Common myeloid progenitor, CD34-positive (primary cell): ENCODE measurements at places on chromosomes 12 and 14.

GRCh38 chr12:88546853-88547252 lies 33.4 kb downstream of the KITLG start:
- H3K36me3 ChIP-seq = no peaks in the 10 kb centered on the region
- no peak for DNase-seq
- no peaks in the 10 kb centered on the region for H3K4me1 ChIP-seq
- no peaks in the 10 kb centered on the region for H3K27me3 ChIP-seq

DNA sequence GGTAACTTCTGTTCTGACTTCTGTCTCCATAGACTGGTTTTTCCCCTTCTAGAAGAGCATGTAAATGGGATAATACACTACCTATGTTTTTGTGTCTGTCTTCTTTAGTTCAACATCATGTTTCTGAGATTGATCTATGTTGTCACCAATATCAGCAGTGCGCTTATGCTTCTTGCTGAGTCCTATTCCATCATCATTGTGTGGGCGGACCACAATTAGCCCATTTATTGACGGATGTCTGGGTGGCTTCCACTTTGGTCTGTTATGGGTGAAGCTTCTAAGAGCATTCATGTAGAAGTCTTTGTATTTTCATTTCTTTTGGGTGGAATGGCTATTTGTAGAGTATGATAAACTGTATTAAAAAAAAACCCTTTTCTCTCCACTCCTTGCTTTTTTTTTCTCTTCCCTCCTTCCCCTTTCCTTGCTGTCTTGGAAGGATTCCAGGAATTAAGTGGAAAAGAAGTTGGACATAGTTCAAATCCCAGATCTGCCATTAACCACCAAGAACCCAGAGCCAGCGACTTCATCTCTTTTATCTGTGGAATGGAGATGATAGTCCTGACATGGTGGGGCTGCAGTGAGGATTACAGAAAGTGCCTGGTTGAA lies 7.0 kb upstream of the SERPINA1 start:
- H3K36me3 ChIP-seq = no peaks in the 10 kb centered on the region
- H3K4me3 ChIP-seq = no peak overlapping the region
- H3K4me1 ChIP-seq = peaks cover 43% of the 10 kb centered on the region
- DNase-seq = no peak
- no peaks in the 10 kb centered on the region for H3K27me3 ChIP-seq
- no peak overlapping the region for H3K27ac ChIP-seq

DNA sequence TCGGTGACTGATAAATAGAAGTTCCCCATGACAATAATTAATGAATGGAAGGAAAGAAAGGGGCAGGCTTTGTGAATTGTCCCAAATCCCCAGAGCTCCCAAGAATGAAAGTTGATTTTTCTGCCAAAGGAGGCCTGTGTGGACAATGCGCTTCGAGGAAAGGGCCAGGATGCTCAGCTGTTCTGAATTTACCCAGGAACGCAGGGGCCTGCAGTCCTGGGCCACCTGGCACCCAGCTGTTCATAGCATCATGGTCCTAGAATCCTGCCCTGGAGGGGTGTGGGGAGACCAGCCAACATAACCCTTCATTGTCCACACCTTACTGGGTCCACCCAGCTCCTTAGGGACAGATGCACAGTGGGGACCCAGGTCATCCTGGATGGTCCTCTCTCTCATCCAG lies 587.5 kb downstream of the BCL11B start:
- no peak overlapping the region for H3K4me3 ChIP-seq
- no peaks in the 10 kb centered on the region for H3K27me3 ChIP-seq
- H3K4me1 ChIP-seq = no peaks in the 10 kb centered on the region
- no peaks in the 10 kb centered on the region for H3K36me3 ChIP-seq

DNA sequence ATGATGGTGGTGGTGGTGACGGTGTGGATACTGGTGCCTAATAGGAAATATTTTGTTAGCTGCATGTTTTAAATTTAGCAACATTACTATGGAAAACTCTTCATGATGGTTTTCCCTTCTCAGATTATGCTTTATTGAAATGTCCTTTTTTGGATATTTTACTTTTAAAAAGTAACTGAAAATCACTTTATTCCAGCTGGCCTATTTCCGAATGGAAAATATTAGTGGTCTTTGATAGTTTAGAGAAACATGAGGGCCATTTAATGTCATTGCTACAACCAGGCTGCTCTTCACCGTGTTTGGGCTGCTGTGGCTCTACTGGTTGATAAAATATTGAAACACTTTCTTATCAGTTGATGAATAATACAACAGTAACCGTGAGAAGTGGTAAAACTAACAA lies 64.2 kb downstream of the PELI2 start:
- H3K4me1 ChIP-seq = no peaks in the 10 kb centered on the region
- DNase-seq = no peak
- peaks cover 10% of the 10 kb centered on the region for H3K36me3 ChIP-seq
- H3K4me3 ChIP-seq = no peak overlapping the region
- no peaks in the 10 kb centered on the region for H3K27me3 ChIP-seq

- peak; percentile 98 for DNase-seq
- peak overlapping the region; percentile 99 for H3K4me3 ChIP-seq
- H3K4me1 ChIP-seq = peaks cover 51% of the 10 kb centered on the region
- peak overlapping the region; percentile 93 for H3K27ac ChIP-seq
Measured at GRCh38 chr12:25052196-25052913, 103.5 kb upstream of the BCAT1 start.

GRCh38 chr12:132143336-132144071 lies 615 bp downstream of the DDX51 start:
- peak overlapping the region; percentile 83 for H3K4me3 ChIP-seq
- H3K4me1 ChIP-seq = peaks cover 23% of the 10 kb centered on the region
- DNase-seq = peak; percentile 40
- no peaks in the 10 kb centered on the region for H3K27me3 ChIP-seq
- H3K27ac ChIP-seq = no peak overlapping the region

DNA sequence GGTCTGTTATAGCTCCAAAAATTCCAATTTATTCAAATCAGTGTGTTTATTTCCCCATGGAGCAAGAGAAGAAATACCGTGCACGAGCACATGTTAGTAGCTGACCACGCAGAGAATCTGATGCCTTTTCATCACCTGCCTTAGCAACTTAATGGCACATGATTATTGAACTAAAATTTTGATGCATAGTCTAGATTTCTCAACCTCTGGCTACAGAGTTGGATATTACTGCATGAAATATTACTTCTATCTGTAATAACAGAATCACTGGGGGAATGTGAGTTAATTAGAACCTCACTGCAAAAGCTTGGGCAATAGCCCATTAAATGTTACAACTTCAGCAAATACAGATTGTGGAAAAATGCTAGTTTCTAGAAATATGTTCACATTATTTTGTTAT lies 335.8 kb downstream of the FLRT2 start:
- H3K27ac ChIP-seq = no peak overlapping the region
- no peak for DNase-seq
- no peaks in the 10 kb centered on the region for H3K27me3 ChIP-seq
- no peak overlapping the region for H3K4me3 ChIP-seq

DNA sequence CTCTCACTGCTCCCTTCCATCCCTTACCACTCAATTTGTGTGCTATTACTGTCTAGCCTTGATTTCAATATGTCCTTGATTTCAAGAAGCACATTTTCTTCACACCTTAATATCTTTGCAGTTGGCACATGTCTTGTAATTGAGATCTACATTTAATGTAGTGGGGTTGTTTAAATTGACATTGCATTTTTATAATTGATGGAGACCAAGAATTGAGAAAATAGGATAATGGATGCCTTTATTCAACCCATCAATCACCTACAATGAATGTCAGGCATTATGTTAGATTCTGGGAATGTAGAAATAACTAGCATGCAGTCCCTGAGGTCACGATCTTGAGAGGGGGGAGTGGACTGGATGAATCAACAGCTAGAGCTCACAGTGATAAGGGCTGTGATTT lies 94.6 kb downstream of the SMOC1 start:
- peaks cover 9% of the 10 kb centered on the region for H3K27me3 ChIP-seq
- no peaks in the 10 kb centered on the region for H3K4me1 ChIP-seq
- DNase-seq = no peak
- H3K36me3 ChIP-seq = no peaks in the 10 kb centered on the region

- no peaks in the 10 kb centered on the region for H3K4me1 ChIP-seq
- peak; percentile 31 for DNase-seq
- peak within 1 kb of the TSS; percentile 60 for H3K4me3 ChIP-seq
Measured at GRCh38 chr12:33439587-33440011, at the start of gene SYT10. SYT10 (minus strand) TSS chr12:33439819; CDS start chr12:33439522, 297 bp downstream.

GRCh38 chr14:83320837-83321236 lies 1787.2 kb upstream of the SEL1L start:
- H3K4me1 ChIP-seq = no peaks in the 10 kb centered on the region
- no peak overlapping the region for H3K27ac ChIP-seq
- no peaks in the 10 kb centered on the region for H3K27me3 ChIP-seq
- no peak overlapping the region for H3K4me3 ChIP-seq
- no peak for DNase-seq
- H3K36me3 ChIP-seq = no peaks in the 10 kb centered on the region

DNA sequence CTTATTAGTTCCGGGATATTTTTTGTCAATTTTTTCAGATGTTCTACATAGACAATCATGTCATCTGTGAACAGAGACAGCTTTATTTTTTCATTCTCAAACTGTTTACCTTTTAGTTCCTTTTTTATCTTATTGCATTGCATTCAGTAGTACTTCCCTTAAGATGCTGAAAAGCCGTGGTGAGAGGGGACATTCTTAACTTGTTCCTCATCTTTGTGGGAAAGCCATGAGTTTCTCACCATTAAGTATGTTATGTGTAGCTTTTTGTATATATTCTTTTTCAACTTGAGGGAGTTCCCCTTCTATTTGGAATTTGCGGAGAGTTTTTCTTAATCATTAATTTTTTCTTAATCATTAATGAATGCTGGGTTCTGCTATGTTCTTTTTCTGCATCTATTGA lies 1727.1 kb upstream of the SEL1L start:
- H3K27me3 ChIP-seq = no peaks in the 10 kb centered on the region
- DNase-seq = peak; percentile 8
- H3K4me3 ChIP-seq = no peak overlapping the region
- H3K27ac ChIP-seq = no peak overlapping the region

GRCh38 chr14:69090187-69090789 lies 62.6 kb downstream of the DCAF5 start:
- H3K4me1 ChIP-seq = peaks cover 7% of the 10 kb centered on the region
- peaks cover 43% of the 10 kb centered on the region for H3K36me3 ChIP-seq
- H3K4me3 ChIP-seq = no peak overlapping the region
- no peak overlapping the region for H3K27ac ChIP-seq
- DNase-seq = peak; percentile 59
- H3K27me3 ChIP-seq = no peaks in the 10 kb centered on the region

DNA sequence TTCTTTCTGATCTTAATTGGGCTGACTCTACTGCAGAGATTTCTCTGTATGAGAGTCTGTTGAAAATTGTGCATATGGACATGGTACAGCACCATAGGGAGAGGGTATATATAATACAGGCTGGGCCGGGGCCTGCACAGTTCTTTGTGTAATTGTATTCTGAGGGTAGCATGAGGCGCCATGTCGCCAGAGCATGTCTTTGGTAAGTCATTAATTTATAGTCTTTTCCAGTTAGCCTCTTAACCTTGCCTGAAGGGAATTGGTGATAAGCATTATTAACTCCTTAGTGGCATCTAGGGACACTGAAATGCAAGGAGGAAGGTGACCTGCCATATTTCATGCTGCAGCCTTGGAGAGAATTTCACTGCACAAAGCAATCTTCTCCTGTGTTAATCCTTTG lies 569.9 kb downstream of the TMTC2 start:
- no peak overlapping the region for H3K27ac ChIP-seq
- H3K27me3 ChIP-seq = no peaks in the 10 kb centered on the region
- H3K4me3 ChIP-seq = no peak overlapping the region
- H3K36me3 ChIP-seq = no peaks in the 10 kb centered on the region
- no peak for DNase-seq

DNA sequence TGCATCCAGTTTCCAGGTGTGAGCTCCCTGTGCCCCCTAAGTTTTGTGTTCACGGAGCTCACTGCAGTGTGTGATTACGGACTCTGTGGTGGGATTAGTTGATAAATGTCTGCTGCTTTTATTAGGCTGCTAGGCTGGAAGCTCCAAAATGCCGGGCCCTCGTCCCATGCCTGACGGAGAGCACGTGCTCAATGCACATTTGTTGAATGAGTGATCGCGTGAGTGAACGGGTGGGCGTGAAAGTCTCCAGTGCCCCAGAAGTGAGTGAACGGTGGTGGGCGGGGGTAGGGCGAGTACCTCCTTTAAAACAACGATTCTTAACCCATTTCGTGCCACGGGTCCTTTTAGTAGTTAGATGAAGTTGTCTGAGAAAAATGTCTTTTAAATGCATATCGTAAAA lies 175.5 kb downstream of the AACS start:
- no peaks in the 10 kb centered on the region for H3K4me1 ChIP-seq
- H3K4me3 ChIP-seq = no peak overlapping the region
- DNase-seq = no peak
- no peak overlapping the region for H3K27ac ChIP-seq
- no peaks in the 10 kb centered on the region for H3K27me3 ChIP-seq

- no peak overlapping the region for H3K4me3 ChIP-seq
- DNase-seq = no peak
- no peaks in the 10 kb centered on the region for H3K36me3 ChIP-seq
- no peaks in the 10 kb centered on the region for H3K4me1 ChIP-seq
- H3K27ac ChIP-seq = no peak overlapping the region
- H3K27me3 ChIP-seq = no peaks in the 10 kb centered on the region
Measured at GRCh38 chr12:5070090-5070489, 26.4 kb downstream of the KCNA5 start.

DNA sequence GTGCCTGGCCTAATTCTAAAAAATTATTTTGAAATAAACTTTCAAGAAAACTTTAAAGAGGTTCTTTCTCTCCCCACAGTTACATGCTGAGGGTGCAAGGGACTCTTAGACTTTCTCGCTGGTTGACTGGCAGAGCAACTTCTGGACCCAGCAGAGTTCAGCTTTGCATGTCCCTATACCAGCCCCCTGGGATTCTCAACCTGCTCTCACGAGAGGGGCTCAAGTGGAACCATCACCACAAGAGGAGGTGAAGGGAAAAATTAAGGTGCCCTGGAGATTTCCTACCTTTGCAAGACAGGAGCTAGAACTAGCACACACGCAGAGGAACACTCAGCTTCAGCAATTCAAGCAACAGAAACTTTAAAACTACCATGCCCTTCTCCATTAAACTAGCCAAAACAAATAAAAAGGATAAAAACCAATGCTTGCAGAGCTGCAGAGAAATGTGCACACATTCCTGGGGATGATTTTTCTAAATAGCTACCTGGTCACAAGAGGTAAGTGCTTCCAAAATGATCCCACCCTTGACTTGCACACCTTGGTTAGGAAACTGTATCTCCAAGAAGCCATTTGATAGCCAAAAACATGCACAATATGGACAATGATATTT lies 2.5 kb downstream of the HVCN1 start:
- H3K27me3 ChIP-seq = peaks cover 4% of the 10 kb centered on the region
- peaks cover 3% of the 10 kb centered on the region for H3K4me1 ChIP-seq
- DNase-seq = no peak
- H3K27ac ChIP-seq = no peak overlapping the region

GRCh38 chr14:73610687-73611086 lies 1.6 kb upstream of the ACOT6 start:
- no peaks in the 10 kb centered on the region for H3K36me3 ChIP-seq
- H3K4me1 ChIP-seq = peaks cover 9% of the 10 kb centered on the region
- H3K4me3 ChIP-seq = no peak overlapping the region
- no peak overlapping the region for H3K27ac ChIP-seq
- DNase-seq = no peak
